ENCODE measurements at places on chromosomes 4 and X.

DNA sequence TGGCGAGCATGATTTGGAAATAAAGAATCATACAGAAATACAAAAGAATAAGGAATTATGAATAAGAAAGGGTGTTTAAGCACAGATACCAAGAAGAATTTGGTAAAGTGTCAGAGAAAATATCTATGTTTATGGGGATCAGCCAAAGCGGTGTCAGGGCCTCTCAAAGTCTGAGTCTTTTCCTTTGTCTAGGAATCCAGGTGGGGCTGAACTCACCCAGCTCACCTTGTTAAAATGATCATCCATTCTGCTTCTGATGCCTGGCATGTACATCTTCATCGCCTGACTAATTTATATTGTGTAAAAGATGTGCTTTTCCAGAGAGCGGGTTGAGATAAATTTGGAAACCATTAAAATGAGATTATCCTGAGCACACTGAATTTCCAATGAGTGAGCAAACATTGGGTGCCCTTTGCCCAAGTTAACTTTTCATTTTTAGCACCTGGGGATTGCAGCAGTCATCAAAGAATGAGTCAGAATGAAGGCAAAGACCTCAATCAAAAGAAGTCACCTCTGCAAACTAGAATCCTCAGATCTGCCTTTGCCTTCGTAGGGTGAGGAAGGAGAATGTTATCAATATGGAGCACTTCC lies 141.9 kb upstream of the ANXA3 start:
- DNase-seq: no peak

GRCh38 chrX:37353646-37354045 lies 4.5 kb downstream of the PRRG1 start:
- no peak for DNase-seq

DNA sequence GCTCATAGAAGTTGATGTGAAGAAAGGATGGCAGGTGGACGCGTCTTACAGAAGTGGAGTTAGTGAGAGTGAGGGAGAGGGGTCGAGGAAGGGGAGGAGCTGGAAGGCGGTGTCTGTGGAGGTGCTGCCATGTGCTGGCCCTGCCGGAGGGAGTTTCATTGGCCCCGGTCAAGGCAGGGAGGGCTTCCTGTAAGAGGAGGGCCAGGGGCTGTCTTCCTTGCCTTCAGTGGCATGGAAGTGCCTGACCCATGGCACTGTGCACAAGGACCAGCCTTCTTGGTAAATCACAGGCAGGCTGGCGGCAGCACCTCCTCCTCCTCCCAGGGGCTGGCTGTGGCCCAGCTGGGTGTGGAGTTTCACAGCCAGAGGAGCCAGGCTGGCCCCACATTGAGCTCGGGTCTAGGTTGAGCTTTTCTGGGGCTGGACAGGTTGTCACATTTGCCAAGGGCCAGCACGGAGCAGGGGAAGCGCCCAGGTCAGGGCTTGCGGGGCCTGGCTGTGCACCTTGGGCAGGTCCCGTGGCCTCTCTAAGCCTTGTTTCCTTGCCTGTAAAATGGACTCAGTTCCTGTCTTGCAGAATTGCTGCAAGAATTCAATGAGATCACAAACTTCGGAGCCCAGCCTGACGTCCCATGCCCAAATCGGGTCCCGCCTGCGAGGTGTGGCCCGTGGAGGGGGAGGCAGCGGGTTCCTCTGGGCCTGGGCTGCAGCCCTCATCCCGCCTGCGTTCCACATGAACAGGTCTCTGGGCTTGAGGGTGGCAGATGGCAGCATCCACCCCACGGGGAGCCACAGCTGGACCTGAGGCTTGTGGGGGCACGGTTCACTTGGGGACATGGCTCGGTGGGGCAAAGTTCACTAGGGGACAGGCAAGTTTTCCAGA lies 7.0 kb downstream of the HTRA3 start:
- no peak for DNase-seq

- DNase-seq: no peak
These were observed 80.9 kb downstream of the KDM6A start for GRCh38 chrX:44953734-44954502.

GRCh38 chrX:15929194-15929593 lies 74.6 kb upstream of the AP1S2 start:
- no peak for DNase-seq

DNA sequence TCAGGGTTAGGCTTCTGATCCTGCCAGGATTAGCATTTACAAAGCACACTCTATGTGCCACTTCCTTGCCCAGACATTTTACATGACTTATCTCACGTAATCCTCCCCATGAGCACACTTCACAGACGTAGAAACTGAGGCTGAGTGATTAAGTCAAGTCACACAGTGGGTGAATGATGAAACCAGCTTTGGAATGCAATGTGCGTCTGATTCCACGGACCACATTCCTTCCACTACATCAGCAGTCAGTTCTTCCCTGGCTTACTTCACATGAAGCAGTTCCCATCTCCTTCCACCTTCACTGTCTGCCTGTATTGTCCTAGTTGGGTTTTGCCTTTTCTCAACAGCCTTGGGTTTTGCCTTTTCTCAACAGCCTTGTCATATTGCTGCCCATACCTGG lies 134.3 kb upstream of the PPARGC1A start:
- DNase-seq: no peak

- DNase-seq: peak; percentile 56
These were observed 4.3 kb downstream of the MAEA start for GRCh38 chr4:1293991-1294390.

- no peak for DNase-seq
These were observed 7.2 kb upstream of the FAM9C start for GRCh38 chrX:13051529-13052172.

DNA sequence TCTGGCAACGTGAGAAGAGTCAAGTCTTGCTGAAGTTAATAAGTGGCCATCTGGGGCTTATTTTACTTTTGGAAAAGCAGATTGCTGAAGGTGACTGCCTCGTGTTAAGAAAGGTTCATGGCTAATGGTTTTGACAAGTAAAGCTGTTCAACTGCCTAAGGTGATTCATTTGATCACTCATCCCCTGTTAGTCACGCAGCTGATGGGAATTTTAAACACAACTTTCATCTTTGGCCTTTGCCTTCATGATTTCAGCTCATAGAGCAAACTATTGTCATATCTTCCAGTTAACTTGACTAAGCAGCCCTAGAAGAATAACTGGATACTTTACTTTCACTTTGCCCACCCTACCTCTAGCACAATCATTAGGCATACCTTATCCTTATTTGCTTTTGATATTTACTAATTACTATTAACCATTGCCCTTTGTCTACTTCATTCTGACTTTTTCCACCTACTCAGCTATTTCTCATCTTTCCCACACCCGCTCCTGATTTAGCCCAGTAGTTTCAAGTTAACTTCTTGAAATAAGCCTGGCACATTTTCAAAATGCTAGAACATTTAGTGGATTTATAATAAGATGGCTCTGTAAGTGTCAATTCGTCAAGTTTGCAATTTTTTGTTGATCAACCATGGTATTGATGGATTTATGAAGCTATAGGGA lies 170.6 kb upstream of the S100G start:
- no peak for DNase-seq

Data from hematopoietic multipotent progenitor cell treated with erythropoietin and hydrocortisone succinate and interleukin-3 and kit ligand, for 17 days (in vitro differentiated cells).